ENCODE measurements at places on chromosomes 5 and 9.

DNA sequence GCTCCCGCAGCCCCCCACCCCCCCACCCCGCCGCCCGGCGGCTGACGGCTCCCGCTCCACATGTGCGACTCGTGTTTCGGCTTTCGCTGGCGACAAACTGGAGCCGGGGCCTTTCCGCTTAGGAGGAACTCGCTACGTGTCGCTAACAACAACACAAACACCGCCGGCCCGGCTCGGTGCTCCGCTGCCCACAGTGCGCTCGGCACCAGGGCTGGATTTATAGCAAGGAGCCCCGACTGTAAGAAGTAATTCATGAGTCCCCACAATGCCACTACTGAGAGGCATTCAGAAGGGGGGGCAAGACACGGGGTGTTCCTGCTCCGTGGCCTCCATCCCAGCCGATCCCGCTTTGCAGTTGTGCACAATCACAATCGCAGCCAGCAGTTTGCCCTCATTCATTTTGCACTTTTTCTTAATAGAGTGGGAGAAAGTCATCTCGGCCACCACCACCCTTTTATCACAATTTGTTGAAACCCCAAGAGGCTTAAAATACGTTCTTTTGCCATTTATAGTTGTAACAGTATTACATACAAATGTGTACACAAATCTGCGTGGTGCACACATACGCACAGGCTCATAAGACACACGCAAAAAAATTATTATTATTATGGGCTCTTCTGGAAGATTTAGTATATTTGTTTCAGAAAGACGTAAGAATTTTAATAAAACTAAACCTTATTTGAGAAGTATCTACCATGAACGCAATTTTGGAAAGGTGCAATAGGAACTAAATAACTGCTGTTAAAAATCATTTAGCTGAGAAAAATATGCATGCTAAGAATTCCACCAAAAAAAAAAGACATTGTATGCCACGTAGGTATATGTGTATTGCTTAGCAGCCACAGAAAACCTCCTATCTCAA, 48.1 kb downstream of the EBF1 start:
- no peak for DNase-seq

DNA sequence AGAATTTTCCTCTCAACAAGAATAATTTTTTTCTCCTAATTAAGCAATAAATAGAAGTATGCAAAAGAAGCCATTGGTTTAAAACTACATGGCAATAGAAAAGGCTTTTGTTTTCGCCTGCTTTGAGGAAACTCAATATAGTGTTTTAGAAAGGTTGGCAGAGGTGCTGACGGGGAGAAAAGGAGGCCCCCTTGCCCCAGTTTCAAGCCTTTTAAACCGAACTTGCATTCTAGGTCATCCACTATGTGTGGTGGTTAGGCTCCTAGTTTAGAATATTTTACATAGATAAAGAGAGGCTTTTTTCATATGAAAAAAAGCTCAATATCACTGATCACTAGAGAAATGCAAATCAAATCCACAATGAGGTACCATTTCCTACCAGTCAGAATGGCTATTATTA, 33.5 kb upstream of the CEMIP2 start:
- no peak for DNase-seq

- DNase-seq: no peak
These were observed 10.5 kb downstream of the KIF4B start for GRCh38 chr5:155024015-155024414.

- peak; percentile 44 for DNase-seq
These were observed 83.8 kb upstream of the FCN1 start for GRCh38 chr9:135001526-135001925.

GRCh38 chr9:76927540-76928240, 21.8 kb upstream of the PRUNE2 start:
- no peak for DNase-seq

DNA sequence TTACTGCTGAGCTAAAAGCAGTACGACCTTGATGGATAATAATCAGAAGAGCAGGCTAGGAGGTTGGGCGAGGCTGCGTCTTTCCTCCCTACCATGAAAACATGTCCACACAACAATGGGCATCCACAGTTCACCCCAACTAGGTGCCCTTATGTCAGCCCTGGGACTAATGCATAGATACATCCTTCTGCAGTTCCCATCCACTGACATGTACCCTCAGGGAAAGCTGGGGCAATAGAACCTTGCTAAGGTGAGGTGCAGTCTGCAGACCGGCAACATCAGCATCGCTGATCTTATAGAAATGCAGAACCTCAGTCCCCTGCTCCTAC, 697 bp upstream of the PRUNE2 start:
- no peak for DNase-seq

GRCh38 chr5:81337803-81338202, 36.4 kb downstream of the ZCCHC9 start:
- no peak for DNase-seq

DNA sequence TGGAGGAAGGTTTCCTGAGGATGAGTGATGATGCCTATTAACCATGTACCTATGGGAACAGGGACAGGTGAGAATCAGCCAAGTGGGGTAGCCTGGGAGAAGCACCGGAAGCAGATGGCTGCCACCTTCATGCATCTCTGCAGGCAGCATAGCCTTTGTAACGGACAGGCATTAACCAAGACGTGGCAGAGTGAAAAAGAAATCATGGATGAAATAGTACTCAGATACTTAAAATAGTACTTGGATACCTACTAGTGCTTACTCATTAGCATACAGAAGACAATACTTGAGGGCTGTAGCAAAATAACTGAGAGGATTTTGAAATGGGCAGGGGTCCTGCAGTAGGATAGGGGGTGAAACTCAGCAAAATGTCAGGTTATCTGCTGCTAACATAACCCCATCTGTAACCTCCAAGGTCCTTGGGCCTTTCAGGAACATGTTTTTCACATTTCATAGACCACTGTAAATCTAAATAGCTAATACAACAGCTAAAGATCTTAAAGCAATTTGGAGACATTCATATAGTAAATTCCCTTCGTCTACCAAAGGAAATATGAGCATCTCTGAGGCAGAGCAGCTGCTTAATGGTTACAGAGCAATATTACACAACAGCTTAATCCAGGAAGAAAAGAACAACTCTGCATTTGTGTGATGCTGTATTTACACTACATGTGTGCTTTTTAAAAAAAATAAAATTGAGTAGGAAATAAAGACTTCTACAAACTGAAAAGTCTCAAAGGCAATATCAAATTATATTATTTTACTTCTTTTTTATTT, 154.3 kb downstream of the NFIB start:
- no peak for DNase-seq

GRCh38 chr5:142013734-142014521, 1.1 kb upstream of the GNPDA1 start:
- peak; percentile 61 for DNase-seq

GRCh38 chr5:109573766-109574165, 116.0 kb upstream of the MAN2A1 start:
- DNase-seq: no peak

DNA sequence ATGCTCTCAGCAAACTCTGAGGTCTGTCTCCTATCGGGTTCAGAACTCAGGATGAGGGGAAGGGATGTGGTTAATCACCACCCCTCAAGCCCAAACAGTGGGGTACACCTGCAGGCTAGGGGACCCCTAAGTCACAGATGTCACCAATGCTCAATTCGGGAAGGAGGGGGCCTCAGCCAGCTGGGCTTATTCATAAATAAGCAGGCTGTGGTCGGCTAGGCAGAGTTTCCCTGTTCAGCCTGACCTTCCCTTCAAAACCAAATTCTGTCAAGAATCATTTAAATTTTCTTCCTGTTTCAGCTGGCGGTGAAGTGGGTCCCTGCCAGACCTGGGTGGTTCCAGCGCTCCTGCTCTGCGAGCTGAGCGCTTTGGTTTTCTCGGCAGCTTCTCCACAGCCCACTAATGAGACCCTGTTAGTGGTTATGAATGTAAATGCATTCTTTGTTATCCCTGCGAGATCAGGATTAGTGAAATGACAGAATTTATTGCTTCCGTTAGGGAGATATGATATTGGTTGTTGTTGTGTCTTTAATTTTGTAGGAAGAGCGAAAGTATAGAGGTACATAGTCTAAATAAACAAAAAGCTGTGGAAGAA, 68.3 kb downstream of the AK8 start:
- no peak for DNase-seq

GRCh38 chr5:21398511-21398910, 1410.5 kb upstream of the CDH18 start:
- DNase-seq: no peak

DNA sequence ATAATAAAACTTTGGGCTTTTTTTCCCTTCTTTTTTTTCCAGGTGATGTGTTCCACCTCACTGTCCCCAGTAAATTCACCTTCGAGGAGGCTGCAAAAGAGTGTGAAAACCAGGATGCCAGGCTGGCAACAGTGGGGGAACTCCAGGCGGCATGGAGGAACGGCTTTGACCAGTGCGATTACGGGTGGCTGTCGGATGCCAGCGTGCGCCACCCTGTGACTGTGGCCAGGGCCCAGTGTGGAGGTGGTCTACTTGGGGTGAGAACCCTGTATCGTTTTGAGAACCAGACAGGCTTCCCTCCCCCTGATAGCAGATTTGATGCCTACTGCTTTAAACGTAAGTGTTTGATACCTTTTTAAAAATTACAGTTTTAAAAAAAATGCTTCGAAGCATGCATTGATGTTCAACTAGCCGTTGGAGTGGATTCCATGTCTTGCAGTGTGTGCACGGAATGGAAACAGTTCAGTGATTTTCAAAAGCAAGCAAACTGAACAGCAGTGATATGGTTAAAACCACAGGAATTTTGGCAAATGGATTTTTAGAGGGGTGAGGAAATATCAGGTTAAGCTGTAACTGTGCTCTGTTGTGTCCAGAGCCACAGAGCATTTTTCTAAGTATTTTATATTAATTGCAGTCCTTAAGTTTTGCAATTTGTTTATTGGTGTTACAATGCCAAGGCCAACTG, 40.7 kb downstream of the VCAN start:
- DNase-seq: no peak

DNA sequence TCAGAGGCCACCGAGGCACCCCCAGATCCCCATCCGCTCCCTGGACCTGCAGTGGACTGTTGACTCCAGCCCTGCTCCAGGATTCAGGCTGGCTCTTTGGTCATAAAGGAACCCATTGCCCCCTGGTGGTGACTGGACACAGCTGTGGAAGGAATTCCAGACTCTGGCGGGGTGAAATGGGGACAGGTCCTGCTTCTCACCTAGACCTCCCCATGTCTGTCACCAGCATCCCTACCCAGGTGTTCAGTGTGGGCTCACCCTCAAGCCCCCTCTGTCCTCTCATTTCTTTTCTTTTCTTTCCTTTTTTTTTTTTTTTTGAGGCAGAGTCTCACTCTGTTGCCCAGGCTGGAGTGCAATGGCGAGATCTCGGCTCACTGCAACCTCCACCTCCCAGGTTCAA, 25.5 kb upstream of the STXBP1 start:
- peak; percentile 85 for DNase-seq

DNA sequence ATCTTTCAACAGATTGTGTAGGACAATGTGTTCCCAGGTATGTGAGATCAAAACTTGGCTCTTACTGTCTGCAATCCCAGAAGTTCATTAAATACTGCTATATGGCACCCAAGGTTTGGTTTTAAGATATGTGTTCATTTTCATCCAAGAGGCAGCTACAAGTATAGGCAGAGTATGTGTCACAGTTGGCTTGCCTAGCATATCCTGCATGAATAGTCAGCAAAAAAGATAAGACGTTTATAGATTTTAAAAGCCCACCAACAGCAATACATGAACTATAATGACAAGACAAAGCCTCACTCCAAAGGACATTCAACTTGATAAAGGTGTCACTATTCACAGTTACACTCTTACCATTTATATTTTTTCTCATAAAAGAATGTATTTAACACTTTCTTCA, 99.1 kb downstream of the BNC2 start:
- no peak for DNase-seq

GRCh38 chr5:169064093-169064492, 236.8 kb downstream of the SLIT3 start:
- no peak for DNase-seq

DNA sequence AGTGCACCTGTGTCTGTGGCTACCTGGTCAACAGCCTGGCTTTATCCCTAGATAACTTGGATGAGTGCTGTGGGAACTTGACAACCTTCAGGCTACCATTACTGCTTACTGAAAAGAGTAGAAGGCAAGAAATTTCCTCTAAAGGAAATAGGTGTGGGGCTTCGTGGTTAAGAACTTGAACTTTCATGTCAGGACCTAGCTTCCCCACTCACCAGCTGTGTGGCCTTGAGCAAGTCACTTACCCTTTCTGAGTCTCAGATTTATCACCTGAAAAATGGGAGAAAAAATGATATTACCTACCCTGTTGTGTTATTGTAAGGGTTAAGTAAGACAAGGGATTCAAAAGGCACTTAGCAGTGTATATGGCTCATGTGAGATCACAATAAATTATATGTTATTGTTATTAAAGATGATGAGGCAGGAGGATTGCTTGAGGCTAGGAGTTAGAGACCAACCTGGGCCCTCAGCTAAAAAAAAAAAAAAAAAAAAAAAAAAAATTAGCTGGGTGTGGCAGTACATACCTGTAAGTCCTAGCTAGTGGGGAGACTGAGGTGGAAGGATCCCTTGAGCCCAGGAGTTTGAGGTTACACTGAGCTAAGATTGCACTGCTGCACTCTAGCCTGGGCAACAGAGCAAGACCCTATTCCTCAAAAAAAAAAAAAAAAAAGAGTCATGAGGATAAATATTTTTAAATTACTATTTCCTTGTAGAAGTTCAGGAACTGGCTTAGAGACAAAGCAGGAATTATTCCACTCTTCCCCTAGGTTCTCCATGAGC, 97.0 kb upstream of the SPRY4 start:
- no peak for DNase-seq

DNA sequence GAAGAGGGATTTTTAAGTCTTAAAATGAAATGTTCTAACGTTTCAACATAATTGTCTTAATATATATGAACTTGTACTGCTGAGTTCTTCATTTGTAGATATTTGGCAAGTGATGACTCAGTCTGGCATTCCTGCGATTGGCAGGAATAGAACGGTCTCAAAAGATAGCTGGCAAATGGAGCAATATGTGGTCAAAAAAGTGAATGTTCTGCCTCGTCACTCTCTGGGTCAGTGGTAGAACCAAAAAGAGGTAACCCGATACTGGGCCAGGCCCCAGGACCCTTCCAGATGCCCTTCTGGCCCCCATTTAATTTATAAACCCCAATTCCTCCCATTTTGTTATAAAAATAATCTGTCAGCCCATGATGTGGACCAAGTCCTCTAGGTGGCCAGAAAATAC, 39.2 kb downstream of the ZNF366 start:
- no peak for DNase-seq

GRCh38 chr9:70861376-70861775, 260.0 kb downstream of the TRPM3 start:
- DNase-seq: no peak

DNA sequence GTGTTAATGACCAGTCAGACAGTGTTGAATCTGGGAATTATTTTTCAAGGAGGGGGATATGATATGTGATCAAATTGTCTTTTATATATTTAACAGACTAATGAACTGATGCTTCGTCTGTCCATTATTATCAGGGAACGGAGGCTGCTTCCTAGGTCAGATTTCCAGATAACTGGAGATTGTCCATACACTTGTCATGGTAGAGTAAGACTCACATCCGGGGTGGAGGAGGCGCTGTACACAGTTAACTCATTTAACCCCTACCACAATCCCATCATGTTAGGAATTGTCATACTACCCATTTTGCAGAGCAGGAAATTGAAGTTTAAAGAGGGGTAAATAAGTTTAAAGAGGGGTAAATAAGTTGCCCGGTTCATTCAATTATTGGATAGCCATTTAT, 55.9 kb downstream of the ARHGAP26 start:
- DNase-seq: no peak
